GM23338 (cell line): ENCODE measurements at places on chromosomes 12 and 14. TPM values are rescaled to one million over a fixed set of nuclear protein-coding genes. Genes with fewer than 3 reads are reported as not detected.
A peak's percentile ranks its signal among the peaks of the same experiment; 100 is the strongest.

TAS2R31 gene
- total RNA-seq = 6.1 and 12.9 TPM in 2 replicates

RBM23 gene
- total RNA-seq = 52.8 and 1,081 TPM in 2 replicates

GRCh38 chr12:128361400-128361995 is 94.5 kb downstream of the TMEM132C start:
- no peak for DNase-seq

DNA sequence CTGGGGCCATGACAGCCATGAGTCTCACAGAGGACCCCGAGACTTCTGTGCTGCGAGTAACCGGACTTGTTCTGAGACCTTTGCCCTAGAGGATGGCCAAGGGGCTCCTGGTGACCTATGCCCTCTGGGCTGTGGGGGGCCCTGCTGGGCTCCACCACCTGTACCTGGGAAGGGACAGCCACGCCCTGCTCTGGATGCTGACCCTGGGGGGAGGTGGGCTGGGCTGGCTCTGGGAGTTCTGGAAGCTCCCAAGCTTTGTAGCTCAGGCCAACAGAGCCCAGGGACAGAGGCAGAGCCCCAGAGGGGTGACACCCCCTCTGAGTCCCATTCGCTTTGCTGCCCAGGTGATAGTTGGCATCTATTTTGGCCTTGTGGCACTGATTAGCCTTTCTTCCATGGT is 2.1 kb downstream of the DNAJC22 start:
- DNase-seq = no peak

GRCh38 chr12:27142101-27142721 is 59.8 kb upstream of the C12orf71 start:
- DNase-seq = peak; percentile 88
